ENCODE measurements at places on chromosomes 7 and 10.
A peak's percentile ranks its signal among the peaks of the same experiment; 100 is the strongest.

DNA sequence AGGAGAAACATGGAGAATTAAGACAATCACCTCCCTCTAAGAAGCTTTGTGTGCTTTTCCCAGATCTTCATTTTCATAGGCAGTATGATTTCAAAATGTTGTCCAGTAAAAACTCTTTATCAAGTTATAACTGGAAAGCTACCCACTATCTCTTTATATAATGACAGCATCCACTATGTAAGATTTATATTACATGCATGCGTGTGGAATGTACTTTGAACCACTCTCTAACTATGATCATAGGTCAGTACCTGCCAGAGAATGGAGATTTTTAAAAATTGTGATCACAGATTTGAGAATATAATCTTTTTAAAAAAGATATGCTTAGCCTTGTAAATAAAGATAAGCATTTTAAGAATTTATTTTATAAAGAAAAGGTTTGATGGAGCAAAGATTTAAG, 17.9 kb downstream of the PAPSS2 start:
- DNase-seq, result no peak

DNA sequence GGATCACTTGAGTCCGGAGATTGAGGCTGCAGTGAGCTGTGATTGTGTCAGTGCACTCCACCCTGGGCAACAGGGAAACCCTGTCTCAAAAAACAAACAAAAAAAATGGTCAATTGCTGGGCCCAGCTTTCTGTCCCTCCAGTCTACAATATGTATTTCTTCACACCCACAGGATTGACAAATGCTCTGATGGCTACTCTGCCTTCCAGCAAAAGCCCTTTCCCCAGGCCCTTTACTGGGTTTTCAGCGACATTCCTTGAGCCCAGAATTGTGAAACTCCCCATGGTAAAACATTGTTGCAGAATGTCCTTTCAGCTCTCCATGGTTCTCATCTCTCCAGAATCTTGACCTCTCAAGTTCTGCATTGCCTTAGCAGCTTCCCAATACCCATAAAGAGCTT, 23.7 kb upstream of the TNKS2 start:
- no peak for DNase-seq

DNA sequence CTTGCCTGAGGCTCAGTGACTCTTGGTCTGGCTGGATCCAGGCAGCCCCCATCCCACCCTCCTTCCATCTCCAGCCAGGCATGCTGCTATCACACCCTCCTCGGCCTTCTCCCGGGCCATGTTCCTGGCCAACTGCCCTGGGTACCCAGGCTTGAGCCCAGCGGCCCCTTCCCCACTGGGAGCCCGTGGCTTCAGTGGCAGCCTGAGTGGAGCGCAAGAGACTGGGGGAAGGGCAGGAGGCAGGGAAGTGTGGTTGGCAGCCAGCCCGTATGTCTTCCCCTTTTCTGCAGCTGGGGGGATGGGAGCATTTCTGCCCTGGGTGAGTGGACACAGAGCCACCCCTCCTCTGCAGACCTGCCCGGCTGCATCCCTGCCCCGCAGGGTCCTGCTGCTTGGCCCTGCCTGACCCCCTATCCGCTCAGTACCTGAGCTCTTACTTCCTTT, 148.5 kb downstream of the ARHGAP22 start:
- no peak for DNase-seq

GRCh38 chr7:4816419-4817080, 41.1 kb downstream of the AP5Z1 start:
- no peak for DNase-seq

DNA sequence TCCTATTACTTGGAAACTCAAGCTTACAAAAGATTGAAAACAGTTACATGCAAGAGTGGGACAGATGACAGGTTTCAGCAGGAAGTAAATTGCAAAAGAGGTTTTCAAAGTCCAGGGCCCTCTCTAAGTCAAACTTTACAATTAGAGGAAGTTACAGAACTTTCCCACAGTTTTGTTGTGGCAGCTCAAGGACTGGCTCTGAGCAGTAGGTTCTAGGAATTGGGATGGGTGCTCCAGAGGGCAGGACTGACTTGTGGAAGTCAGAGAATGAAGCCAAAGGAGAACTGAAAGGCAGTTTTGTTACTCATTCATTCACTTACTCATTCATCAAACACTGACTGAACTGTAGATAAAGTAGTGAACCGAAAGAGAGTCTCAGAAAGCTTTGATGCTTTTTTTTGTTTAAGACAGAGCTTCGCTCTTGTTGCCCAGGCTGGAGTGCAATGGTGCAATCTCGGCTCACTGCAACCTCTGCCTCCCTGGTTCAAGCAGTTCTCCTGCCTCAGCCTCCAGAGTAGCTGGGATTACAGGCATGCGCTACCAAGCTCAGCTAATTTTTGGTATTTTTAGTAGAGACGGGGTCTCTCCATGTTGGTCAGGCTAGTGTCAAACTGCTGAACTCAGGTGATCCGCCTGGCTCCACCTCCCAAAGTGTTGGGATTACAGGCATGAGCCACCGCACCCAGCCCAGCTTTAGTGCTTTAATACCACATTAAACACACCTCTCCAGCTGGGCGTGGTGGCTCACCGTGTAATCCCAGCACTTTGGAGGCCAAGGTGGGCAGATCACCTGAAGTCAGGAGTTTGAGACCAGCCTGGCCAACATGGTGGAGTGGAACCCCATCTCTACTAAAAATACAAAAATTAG, 66.8 kb upstream of the CCNJ start:
- DNase-seq, result no peak

DNA sequence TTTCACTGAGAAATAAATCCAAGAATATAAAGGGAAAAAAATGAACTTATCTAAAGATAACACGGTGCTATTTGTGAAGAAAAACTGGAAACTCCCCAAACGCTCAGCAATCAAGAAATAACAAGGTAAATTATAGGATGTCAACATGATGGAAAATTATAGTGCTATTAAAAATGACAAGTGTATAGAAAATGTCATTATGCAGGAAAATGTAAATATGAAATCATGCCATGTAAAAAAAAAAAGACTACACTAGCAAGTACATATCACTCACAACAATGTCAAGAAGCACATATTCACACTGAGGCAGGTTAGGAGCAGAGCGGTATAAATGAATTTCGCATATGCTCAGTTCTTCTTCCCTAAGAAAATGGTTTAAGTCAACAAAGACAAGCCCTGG, 27.7 kb downstream of the KLRG2 start:
- no peak for DNase-seq

- peak; percentile 66 for DNase-seq
Measured at GRCh38 chr10:95242581-95243317, 48.1 kb downstream of the PDLIM1 start.

GRCh38 chr10:128709686-128710085, 583.5 kb upstream of the MKI67 start:
- DNase-seq, result no peak

DNA sequence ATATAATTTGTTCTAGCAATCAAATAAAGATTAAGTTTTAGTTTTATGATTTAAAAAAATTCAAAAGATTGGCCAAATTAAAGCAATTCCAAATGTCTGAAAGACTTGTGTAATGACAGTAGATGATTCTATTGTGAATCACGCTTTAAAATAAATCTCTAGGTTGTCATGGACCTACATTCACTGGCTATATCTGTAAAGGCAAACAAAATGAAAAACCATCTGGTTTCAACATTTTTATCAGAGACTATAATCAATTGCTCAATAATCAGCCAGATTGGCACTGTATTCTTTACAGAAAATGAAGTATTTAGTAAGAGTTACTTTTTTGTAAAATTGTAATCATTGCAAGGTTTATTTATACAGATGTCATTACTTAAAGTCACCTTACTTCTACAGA, 60.7 kb downstream of the DGKB start:
- DNase-seq, result no peak

- DNase-seq, result no peak
Measured at GRCh38 chr10:48598243-48598935, 6.5 kb downstream of the ARHGAP22 start.

GRCh38 chr7:133735222-133735621, 391.9 kb upstream of the LRGUK start:
- no peak for DNase-seq

- DNase-seq, result no peak
Measured at GRCh38 chr7:144118341-144118740, 4.6 kb upstream of the OR2A14 start.

DNA sequence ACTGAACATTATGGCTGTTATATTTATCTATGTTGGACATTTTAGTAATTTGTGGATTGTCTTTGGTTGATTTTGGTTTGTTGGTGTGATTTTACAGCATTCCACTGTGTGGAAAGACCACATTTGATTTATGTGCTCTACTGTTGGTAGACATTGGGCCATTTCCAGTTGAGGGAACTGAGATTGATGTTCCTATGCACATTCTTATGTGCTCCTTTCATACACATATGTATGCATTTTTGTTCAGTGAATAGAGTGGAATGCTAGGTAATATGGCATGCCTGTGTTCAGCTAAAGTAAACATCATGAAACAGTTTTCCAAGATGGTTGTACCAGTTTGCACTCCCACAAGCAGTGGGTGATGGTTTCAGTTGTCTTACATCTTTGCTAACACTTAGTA, 15.1 kb downstream of the CACNB2 start:
- no peak for DNase-seq

DNA sequence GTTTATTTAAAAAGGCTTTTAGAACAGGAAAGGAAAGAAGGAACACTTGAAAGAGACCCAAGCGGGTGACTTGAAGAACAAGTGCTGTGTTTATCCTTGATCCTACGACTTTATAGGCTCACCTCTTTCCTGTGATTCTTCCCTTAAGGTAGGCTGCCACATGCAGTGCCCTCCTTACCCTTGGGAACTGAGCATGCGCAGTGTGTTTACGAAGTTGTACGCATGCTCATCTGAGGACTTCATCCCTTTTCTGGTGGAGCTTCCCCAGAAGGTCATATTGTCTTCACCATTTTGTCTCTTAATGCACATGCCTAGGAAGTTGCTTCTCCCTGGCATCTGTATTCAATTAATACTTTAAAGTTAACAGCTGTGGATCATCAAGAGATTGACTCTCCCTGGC, 49.9 kb upstream of the VOPP1 start:
- DNase-seq, result no peak

DNA sequence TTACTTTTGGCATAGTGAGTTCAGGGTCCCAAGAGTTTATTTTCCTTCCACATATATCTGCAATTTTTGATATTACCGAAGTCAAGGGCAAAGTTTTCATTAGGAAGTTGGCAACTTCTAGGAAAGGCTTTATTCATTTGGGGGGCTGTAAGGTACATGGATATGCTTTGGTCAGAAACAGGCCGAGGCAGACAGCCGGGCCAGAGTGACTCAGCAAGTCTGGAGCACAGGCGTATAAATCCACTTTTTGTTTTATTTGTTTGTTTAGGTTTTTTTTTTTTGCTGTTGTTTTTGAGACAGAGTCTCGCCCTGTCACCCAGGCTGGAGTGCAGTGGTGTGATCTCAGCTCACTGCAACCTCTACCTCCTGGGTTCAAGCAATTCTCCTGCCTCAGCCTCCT, 3.7 kb downstream of the ZNF680 start:
- DNase-seq, result no peak

- DNase-seq, result no peak
Measured at GRCh38 chr7:154928136-154929005, 74.6 kb downstream of the PAXIP1 start.

DNA sequence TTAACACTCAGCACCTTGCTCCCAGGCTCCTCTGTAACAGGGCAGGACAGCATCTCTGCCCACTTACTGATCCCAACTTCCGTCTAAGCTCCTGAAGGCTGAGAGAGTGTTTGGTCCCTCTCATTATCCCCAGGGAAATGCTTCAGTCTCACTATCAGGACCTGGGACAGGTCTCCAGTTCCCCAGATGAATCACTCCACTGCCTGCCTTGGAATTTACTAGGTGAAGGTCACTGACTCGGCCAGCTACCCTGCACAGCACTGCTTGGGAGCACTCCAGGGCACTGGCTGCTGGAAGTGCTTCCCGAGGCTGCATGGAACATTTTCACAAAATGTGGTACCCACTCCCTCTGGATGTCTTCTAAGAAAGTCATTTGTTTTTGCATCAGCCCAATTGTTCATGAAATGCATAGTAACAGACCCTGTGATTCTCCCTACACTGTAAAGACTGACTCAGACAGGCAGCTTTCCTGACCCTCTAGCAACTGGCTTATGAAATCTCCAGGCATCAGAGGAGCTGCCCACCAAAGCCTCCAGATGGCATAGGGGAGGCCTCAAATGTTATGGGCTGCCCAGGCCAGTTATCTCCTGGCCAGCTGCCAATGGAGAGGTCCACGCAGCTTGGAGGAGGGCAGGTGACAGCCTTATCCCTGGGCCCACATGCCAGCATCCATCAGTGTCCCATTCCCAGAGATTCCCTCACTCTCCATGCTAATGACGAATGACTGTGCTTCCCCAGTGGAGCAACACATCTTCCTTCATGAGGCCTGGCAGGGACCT, 89.1 kb downstream of the GFRA1 start:
- no peak for DNase-seq

- DNase-seq, result no peak
Measured at GRCh38 chr7:70494225-70495032, 637.5 kb upstream of the GALNT17 start.

DNA sequence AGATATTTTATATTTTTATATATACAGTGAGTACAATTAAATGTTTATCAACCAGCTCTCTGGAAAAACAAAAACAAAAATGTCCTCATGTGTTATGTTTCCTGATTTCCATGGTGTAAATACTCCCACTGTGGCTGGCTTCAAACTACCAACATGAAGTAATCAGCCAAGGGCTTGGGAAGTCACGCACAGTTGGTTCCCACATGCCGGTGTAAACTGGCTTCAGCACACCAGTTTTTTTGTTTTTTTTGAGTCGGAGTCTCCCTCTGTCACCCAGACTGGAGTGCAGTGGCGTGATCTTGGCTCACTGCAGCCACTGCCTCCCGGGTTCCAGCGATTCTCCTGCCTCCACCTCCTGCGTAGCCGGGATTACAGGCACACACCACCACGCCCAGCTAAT, 11.8 kb downstream of the OSBPL3 start:
- DNase-seq, result no peak

- peak; percentile 64 for DNase-seq
Measured at GRCh38 chr10:84267503-84268126, 22.8 kb downstream of the RGR start.

DNA sequence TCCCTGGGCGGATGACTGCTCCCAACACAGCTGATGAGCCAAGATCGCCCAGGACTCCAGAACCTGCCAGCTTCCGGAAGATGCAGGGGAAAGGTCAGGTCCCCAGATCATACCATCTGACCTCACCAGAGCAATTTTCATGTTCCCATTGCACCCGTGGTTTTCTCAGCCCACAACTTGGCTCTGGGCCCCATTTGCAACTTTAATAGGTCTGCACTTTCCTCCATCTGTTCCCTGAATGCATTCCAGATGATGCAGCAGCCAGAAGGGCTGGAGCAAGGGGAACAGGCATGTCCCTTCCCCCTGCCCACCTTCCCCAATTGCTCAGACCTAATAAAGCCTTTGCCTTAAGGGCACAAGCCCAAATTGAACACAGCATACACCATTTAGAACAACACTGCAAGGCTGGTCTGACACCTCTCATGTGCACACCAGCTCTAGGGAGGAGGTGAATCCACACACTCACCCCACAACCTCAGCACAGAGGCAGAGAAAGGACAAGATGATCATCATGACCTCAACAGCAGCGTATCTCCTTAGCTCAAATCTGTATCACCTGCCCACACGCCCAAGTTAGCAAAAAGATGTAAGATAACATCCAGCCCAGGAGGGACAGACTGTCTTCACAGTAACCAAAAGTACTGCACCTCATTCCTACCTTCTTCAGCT, 87.5 kb downstream of the PLXNA4 start:
- no peak for DNase-seq

- DNase-seq, result no peak
Measured at GRCh38 chr10:43491855-43492254, 54.9 kb downstream of the ZNF487 start.

Data from iPS DF 6.9 (cell line).